HT1080 (cell line): ENCODE measurements at places on chromosomes 2 and 18. TPM values are rescaled to one million over a fixed set of nuclear protein-coding genes. Genes with fewer than 3 reads are reported as not detected.

The NDC80 gene
- 46.1 and 46.9 TPM in 2 replicates for total RNA-seq

The KCNIP3 gene
- 0.71 and 1.6 TPM in 2 replicates for total RNA-seq

The EPB41L3 gene
- total RNA-seq = 191 and 198 TPM in 2 replicates

- DNase-seq = peak; percentile 55
Measured at GRCh38 chr18:34871435-34871834, 161.3 kb downstream of the DTNA start.

DNA sequence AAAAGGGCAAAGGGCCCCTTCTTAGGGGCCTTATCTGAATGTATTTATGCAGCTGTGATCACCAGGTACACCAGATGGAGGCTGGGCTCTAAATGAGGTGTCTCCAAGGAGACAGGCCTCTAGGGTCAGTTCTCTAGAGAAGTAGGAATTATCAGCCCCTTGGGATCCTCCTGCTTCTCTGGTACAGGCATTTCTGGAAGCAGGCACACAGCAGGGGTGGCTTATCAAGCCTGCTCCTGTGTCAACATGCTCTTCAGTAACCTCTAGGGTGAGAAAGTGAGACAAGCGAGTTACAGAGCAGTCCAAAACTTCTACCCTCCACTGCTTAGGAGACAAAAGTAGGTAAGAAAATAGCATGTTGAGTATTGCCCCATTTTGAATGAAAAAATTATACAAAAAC lies 13.8 kb downstream of the TPGS2 start:
- no peak for DNase-seq

GRCh38 chr2:204632410-204632809 lies 87.1 kb downstream of the PARD3B start:
- no peak for DNase-seq

DNA sequence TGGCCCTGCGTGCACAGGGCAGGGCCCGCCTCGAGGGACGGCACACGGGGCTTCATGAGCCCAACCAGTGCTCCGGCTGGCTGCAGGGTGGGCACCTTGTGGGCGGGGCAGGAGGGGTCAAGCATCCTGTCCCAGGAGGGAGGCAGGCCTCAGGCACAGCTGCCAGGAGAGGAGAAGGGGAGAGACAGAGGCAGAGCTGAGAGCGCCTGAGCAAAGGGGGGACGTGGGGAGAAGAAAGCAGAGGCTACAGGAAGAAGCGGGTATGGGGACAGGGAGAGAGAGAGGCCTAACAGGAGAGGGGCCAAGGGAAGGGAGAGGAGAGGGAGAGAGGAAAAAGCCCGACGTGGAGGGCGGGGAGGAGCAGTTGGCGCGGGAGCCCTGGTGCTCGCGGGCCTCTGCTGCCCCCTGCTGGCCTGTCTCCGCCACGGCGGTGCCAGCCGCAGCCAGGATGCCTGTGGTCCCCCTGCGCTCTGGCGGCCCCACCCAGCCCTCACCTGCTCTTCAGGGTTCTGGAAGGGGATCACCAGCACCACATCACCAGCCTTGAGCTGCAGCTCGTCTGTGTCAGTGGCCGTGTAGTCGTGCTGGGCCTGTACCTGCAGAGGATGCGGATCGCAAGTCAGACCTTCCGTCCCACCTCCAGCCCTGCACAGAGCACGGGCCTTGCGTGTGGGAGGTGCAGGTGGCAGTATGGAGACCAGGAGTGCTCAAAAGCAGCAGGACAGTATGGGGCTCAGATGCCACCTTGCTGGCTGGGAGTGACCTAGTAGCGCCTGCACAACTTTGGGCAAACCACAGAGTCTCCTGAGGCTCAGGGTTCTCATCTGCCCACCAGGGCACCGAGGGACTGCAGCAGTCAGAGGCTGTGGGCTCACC lies 56.8 kb downstream of the BIN1 start:
- DNase-seq = peak; percentile 53

DNA sequence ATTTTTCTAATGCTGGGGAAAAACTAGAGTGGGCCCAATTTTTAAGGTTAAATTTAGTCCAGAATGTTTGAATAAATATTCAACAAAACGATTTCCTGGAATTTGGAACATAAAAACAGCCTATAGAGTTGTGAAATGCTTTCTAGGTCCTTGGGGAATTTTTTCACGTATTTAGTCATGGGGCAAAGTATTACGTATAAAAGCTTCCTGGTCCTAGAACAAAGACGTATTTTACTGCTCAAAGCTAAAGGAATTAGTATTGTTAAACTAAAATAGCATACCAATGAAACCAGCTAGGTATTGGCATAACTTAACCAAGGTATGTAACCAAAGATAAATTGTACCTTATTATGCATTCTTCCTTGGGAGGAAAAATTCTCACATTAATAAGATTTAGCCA lies 1.6 kb downstream of the SESTD1 start:
- DNase-seq = peak; percentile 19

GRCh38 chr2:219290381-219291171 lies 11.4 kb downstream of the DNAJB2 start:
- no peak for DNase-seq

- DNase-seq = no peak
Measured at GRCh38 chr2:120509213-120509815, 163.4 kb downstream of the INHBB start.

DNA sequence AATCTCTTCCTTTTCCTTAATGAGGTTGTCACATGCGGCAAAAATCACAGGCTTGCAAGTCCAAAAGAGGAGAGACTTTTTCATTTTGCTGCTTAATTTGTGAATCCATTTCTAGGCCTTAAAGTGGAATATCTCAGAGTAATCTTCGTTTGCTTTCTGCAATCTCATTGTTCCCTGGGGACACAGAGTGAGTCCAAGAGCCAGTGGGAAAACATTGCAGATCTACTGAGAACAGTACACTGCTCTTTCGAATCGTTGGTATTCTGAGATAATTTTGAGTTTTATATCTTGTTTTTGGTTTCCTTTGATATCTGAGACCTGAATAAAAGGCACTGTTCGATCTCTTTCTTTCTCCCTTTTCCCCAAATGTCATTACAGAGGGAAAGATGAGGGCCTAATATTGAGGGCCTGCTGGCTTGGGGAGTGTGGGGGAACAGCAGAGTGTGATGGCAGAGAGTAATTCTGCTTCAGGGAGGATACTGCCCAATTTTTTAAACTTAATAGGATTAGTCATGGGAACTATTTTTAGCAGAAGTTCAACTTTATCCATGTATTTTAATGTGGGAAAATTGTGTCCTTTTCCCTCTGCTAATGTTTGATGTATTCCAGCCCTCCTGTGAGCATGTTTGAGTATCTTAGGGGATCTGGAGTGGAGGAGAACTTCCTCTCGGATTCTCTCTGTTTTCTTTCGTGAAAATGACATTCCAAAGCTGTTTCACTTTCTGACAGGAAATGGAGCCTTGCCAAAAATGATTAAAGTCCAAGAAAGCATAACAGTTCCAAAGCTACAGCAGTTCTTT lies 418.2 kb upstream of the ZEB2 start:
- peak; percentile 75 for DNase-seq

DNA sequence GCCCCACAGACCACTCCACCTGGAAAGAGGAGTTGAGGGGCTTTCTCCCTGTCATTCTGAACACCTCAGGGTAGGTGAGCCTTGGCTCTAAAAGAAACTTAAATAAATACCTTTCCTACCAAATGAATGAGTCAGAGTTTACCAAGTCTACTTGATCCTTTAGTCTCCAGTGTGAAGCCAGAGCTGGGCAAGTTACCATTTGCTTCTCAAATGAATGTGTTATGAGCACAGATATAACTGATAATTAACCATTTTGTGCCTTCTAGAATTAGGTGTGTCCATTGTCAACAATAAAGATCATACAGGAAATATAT lies 347.7 kb downstream of the KIAA1328 start:
- DNase-seq = no peak

- no peak for DNase-seq
Measured at GRCh38 chr2:239940861-239941570, 84.1 kb downstream of the NDUFA10 start.

DNA sequence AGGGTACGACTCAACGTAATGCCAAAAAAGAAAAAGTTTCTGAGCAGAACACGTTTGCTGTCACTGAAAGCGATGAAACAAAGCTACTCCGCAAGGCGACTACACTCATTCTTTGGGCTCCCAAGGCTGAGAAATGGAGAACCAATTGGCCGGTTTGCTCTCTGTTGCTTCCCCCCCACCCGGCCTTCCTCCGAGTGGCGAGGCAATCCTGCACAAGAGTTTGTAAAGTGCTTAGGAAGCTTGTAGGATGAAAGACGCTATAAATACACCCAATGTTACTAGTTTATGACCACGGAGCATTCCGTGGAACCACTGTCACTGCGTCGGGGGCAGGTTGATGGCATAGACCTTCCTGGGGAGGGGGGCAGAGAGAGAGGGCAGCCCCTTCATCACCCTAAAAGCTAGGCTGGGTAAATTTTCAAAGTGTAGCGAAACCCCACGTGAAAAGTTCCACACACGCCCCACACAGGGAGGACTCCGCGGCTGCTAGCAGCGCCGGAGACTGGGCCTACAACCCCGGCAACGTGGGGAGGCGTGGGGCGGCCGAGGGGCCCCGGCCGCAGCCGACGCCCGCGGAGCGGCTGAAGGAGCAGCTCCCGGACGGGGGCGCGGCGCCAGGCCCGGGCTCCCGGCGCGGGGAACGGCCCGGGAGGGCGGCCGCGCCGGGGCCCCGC lies 915 bp downstream of the CUL3 start:
- DNase-seq = peak; percentile 20

DNA sequence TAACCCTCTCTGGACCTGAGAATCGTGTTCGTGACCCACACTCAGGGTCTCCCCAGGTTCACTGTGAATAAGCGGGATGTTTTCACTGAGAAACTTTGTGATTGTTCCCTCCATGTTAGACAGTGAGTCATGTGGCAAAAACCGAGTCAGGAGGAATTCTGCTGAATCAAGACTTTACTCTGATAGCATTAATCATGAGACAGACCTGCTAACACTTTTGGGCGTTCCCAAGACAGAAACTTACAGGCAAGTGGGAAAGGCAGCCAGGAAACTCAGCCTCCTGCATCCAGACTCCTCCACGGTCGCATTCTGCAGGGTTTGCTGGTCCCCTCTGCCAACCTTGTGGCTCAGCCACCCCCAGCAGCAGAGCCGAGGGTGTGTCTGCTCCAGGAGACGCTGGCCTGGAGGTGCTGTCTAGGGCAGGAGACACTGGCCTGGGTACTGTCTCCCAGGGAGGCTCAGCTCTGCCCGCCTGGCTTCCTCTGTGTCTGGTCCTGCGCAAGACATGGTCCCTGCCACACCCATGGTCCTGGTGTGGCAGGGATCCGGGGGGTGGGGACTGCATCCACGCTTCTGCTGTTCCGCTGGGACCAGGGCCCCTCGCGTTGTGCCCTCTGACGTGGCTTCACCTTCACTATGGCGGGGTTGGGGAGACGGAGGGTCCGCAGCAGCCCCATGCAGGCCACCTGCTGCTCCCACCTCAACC lies 177.4 kb downstream of the TWIST2 start:
- DNase-seq = peak; percentile 52

- DNase-seq = no peak
Measured at GRCh38 chr2:66730441-66730840, 295.5 kb downstream of the MEIS1 start.

DNA sequence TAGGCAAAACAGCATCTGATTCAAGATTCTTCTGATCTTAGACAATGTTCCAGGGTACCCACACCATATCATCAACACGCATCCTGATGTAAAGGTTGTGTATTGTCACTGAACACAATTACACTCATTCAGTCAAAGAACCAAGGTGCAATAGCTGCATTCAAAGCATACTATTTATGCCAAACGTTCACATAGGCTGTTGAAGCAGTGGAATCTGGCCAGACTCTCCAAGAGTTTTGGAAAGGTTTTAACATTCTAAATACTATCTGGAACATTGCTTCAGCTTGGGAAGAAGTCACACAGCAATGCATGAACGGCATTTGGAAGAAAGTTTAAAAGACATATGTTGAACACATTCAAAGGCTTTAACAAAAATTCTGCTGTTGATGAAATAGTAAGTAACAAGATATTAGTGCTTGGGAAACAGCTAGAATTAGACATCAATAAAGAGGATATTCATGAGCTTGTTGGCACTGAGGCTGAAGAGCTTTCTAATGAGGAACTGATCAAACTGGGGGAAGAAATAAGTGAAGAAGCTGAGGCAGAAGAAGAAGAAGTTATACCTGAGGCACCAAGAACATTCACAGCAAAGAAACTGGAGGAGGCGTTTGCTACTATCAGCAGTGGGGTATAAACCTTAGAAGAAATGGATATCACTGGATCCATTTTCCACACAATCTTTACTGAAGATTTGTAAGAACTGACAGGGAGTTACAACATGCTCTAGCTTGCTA lies 47.6 kb upstream of the MSH6 start:
- no peak for DNase-seq

GRCh38 chr2:23616630-23617029 lies 231.7 kb downstream of the KLHL29 start:
- no peak for DNase-seq

DNA sequence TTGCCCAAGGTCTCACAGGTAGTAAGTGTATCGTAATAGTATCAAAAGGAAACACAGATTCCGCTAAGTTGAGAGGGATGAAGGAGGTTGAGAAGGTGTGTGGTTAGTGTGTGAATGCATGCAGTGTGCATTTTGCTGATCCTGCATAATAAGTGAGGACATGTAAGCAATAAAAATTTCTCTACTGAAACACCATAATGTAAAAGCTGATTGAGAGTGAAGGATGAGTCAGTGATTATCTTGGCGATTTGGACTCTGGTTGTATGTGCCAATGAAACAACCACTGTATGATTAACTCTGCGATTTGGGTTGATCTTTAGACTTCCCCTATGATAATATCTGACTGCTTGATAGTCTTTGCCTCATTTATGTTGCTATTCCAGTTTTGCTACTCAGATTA lies 16.7 kb upstream of the ADGRF3 start:
- no peak for DNase-seq

GRCh38 chr2:179049203-179049545 lies 763 bp downstream of the CCDC141 start:
- no peak for DNase-seq

DNA sequence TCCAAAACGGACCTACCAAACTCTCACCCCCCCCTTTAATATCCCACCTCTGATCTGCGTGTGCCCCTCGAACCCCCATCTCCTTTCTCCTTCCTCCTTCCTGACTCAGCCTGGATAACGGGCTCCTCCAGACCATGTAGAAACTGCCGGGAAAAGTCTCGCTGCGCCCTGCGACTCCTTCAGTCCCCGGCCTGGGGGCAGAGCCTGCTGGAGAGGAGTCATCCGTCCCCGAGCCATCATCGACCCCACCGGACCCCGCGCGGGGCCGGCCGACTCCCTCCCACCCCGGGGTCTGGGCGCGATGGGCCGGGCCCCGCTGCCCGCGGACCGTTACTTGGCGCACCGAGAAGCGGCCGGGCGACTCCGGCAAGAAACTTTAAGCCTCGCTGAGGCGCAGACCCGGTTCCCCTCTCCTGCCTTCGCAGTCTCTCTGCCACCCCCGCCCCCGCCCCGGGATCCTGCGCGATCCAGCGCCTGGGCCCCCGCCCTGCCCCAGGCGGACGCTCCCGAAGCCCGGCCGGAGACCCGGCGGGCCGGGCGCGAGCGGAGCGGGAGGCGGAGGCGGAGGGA lies 3.4 kb downstream of the ZEB2 start:
- DNase-seq = peak; percentile 38
